Stimulated activated CD4-positive, alpha-beta T cell treated with anti-CD3 and anti-CD28 coated beads, TNF-alpha, amount 100 ng/mL, for 48 hours (primary cell): ENCODE measurements at places on chromosomes 13 and 19.

- no peak for DNase-seq
These were observed 30.2 kb upstream of the CCNE1 start for GRCh38 chr19:29781386-29782259.

DNA sequence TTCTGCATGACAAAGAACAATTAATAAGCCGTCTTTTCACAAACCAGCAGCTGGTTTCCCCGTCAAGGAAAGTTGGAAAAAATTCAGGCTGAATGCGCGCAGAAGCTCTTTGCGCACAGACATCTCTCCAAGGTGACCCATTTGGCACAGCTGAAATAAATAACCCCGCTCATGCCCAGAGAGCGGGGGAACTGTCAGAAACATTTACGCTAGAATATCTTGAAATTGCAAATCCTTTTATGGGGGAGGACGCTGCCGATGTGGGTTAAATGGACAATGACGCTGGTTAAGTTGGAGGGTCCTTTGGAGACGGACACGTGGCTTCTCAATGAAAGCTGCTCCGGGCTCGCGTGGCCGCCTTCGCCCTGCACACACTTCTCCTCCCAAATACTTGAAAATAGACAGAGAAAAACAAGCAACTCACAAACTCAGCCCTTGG is 30.6 kb downstream of the GSX1 start:
- no peak for DNase-seq

DNA sequence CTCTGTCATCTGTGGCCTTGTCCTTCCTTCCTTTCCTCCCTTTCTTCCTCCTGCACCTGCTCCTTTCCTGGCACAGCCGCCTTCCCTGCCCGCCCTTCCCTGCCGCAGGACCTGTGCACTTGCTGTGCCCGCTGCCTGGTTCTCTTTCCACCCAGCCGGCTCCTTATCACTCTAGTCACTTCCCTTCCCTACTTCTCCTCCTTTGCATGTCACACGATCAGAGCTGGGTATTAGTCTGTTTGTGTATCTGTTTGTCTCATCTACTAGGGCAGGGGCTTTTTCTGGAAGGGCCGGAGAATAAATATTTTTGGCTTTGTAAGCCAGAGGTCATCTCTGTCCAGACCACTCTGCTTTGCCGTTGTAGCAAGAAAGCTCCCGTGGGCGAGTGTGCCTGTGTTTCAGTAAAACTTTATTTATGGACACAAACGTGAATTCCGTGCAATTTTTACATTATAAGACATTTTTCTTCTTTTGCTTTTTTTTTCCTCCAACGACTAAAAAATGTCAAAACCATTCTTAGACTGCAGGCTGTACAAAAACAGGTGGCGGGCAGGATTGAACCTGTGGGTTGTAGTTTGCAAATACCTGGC is 6.1 kb downstream of the KDM4B start:
- no peak for DNase-seq

DNA sequence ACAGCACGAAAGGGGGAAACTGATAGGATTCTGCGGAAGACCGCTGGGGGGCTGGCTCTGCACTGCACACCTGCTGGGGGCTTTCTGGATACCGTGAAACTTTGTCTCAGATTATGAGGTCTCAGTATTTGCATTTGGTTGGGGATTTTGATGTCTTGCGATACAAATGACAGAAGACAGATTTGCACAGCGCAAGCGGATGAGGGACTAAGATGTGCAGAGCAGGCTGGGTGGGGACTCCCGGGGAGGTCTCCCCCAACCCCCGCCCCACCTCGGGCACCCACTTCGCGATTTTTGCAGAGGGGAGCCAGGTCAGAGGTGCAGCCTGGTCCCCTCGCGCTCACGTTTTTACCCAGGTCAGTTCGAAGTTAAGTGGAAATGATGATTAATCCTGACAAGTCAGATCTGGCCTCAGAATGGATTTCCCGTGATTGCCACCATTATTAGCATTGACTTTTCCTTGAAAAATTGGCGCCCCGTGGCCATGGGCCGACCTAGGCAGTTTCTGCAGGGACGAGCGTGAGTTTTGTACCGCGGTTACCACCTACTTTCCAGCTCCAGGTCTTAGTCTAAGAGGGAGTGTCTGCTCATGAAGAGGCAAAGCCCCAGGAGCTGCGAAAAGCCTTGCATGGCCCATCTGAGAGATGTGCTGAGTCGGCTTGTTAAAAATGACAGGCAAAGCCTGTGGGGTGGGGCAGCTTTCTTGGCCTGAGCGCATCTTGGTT is 1.3 kb upstream of the GJB2 start:
- DNase-seq = no peak

DNA sequence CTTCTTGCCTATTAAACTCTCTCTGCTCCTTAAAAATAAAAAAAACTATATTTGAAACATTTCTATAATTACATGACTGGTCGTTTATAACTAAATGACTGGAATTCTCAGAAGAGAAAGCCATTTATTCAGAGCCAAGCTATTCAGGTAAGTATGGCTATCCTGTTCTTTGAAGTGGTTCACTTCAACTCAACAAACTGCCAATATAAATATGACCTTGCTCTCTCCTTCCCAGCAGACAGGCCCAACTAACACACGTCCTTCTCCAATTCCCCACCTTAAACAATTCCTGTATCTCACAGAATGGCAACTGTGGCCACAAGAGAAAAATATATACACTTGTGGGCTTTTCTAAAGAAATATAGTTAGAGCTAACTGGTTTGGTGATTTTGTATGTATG is 153.9 kb downstream of the MIPEP start:
- DNase-seq = no peak

DNA sequence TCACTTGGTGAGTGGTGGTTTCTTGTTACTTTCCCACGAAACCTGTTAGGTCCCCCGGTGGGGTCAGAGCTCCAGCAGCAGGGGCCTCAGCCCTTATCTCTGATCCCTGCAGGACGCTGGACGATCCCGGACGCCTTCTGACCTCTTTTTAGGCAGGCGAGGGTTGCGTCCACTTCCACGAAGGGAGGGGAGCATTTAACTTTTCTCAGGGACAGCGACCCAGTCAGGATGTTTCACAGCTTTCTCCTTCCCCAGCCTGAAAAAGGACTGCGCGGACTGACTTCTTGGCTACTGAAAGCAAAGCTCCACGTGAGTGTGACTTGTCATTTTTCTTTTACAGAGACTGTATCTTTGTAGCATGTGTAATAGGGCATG is 692 bp downstream of the ZNF234 start:
- DNase-seq = no peak

GRCh38 chr19:45195764-45196163 is 17.2 kb downstream of the BLOC1S3 start:
- no peak for DNase-seq

GRCh38 chr19:45809643-45810159 is 5.4 kb downstream of the RSPH6A start:
- no peak for DNase-seq

GRCh38 chr13:112961457-112962369 is 7.3 kb upstream of the MCF2L start:
- no peak for DNase-seq

- DNase-seq = no peak
These were observed 231.4 kb downstream of the UQCRFS1 start for GRCh38 chr19:28981518-28981917.
